ENCODE measurements at places on chromosomes 2 and 18.

GRCh38 chr2:163417596-163418337 is 318.0 kb downstream of the FIGN start:
- no peak for DNase-seq

GRCh38 chr18:34153711-34154110 is 71.0 kb downstream of the NOL4 start:
- DNase-seq, result no peak

- no peak for DNase-seq
Observed at GRCh38 chr18:7307526-7307925, 76.6 kb downstream of the LRRC30 start.

DNA sequence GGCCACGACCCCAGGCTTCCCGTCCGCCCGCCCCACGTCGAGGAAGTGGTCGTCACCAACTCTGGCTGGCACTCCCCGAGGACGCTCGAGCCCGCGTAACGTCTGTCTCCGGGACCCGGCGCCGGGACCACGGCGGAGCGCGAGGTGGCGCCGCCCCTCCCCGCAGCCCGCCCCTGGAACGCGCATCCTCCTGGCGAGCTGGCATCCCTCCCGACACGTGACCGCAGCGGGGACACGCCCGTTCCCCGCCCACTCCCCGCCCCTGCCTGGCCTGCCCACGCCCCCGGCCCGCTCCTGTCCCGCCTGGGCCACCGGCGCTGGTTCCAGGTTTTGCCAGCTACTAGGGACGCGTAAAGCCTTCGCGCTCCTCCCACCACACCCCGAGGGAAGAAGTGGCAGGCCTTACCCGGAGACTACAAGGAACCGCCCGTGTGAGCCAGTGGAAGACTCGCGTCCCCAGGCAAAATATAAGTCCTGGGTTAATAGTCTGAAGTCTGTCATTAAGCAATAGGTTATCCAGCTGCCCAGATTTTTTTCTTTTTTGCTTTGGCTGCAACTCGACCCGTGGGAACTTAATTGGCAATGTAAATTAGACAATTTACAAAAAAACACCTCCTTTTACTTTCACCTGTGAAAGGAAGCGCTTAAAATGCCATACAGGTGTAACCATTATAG is at the start of gene OSBPL1A:
TSS of gene OSBPL1A (minus strand) at position 131 of the 675 bp plus-strand sequence. CDS start 20,291 bp downstream, outside the sequence.
- DNase-seq, result peak; percentile 76

GRCh38 chr18:29780816-29781215 is 1261.7 kb downstream of the DSC3 start:
- no peak for DNase-seq

- peak; percentile 61 for DNase-seq
Observed at GRCh38 chr2:230924470-230925341, at the start of gene GPR55. TSS of gene GPR55 (minus strand) at chr2:230925242. CDS start at chr2:230910962, 14,280 bp downstream.

DNA sequence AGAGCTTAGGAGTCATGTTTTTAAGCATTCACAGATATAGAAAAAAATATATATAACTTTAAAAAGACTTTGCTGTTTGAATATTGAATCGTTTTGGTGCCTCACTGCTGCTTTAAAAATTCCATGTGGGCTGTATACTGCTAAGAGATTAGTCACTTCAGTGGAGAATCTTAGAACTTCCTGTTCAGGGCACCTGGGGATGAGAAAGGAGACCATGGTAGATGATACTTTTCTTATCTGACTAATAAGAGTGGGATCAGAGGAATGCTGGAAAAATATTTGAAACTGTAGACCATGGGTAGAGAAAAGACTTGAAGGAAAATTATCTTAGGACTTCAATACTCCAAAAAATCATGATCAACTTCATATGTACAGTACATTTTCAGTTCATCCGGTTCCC is 442.2 kb upstream of the SETBP1 start:
- DNase-seq, result no peak

DNA sequence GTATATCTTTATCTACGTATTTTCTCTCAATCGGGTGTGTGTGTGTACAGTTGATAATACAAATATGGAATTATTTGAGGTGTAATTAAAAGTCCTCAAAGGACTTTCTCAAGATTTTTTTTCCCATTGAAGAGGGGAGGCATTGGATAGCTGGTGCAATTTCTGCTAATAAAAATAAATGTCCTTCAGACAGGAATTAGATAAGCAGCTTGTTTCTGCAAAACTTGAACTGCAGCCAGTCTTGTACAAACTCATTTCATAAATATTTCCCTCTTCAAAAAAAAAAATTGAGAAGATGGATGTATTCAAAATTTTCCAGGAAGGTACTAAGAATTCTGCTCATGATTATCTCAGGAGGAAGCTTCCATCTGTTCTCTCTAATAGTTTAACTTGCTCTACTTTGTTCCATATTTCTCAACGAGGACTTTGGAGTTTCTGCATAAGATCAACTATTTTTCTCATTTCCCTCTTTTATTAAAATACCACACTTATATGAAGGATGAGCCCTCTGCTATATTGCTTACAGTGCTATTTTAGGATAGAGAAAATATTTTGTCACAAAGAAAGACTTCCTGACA is 33.0 kb upstream of the GLS start:
- DNase-seq, result no peak

DNA sequence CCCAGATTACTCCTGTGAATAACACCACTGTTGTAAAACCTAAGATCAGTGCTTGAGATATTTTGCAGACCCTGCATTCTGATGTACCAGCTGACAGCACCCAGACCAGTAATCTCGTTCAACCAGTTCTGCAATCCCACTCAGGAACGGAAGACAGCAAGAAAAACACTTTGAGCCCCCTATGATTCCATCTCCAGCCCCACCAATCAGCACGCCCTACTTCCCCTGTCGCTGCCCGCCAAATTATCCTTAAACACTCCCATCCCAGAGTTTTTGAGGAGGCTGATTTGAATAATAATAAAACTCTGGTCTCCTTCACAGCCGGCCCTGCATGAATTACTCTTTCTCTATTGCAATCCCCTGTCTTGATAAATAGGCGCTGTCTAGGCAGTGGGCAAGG is 173.9 kb upstream of the CDH2 start:
- DNase-seq, result no peak

DNA sequence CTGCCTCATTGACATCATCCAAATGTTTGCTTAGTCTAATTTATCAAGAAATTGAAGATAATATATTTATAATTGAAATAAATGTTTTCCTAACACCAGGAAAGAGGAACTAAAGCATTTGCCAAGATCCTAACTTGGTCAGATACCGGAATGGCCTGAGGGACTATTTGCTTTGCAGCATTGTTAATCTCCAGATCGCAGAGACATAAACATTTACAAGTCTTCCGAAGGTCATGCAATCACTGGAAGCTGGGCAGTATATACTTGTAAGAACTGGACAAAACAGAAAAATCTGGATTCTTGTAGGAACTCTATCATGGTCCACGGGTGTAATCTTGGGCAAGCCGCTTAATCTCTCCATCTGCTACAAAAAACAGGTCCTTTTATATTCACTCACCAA is 42.2 kb downstream of the CYBRD1 start:
- DNase-seq, result no peak

DNA sequence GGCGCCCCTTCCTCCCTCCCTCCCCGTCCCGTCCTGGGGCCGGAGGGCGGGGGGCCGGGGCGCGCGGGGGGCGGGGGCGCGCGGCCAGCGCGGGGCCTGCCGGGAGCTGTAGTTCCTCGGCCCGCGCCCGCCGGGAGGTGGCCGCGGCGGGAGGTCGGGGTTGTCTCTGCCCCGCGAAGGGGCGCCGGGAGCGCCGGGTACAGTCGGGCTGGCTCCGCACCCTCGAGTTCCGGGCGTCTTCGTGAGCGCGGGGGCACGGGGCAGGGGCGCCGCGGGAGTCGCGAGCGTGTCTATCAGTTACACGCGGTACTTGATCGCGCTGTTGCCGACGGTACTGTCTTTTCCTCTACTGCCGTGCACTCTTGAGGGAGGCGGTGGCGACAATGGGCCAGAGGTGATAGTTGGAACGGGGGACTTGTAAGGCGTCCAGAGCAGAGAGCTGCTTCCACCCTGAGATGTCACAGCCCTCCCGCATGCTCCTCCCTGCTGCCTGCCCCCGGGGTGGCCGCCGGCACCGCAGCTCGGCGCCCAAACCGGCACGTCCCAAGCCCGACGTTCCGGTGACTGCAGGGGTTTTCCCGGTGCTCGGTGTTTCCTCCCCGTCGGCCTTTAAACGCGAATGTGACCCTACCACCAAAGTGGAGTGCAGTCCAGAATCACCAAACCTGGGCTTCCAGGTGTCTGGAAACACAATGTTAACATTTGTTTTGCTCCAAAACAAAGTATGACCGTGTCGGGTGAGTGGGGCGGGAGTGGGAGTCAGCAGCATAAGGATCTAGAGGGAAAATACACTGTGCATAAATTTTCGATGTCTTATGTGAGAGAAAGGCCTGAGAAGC is at the start of gene PRKD3:
TSS of gene PRKD3 (minus strand) at position 48 of the 839 bp plus-strand sequence. CDS start 8,309 bp downstream, outside the sequence.
- DNase-seq, result peak; percentile 33

GRCh38 chr2:38164881-38165280 is 88.9 kb upstream of the CYP1B1 start:
- no peak for DNase-seq

- no peak for DNase-seq
Observed at GRCh38 chr2:8168876-8169424, 512.9 kb upstream of the ID2 start.

DNA sequence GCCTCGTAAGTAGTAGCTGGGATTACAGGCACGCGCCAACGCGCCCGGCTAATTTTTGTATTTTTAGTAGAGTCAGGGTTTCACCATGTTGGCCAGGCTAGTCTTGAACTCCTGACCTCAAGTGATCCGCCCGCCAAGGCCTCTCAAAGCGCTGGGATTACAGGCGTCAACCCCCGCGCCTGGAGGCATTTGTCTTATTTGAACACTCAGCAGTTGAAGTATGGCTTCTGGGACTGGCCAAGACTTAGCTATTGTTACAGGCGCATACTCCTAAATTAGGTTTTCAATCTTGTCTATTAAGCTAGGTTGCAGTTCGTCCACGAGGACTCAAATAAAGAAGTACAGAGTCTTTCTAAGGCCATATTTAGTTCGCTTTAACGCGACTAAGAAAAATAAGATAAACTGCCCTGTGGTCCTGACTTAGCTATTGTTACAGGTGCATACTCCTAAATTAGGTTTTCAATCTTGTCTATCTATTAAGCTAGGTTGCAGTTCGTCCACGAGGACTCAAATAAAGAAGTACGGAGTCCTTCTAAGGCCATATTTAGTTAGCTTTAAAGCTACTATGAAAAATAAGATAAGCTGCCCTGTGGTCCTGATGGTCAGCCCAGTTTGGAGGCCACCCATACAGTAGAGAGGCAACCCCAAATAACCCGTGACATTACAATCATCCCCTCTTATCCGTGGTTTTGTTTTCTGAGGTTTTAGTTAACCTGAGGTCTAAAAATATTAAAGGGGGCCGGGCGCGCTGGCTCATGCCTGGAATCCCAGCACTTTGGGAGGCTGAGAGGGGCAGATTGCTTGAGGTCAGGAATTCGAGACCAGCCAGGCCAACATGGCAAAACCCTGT is 20.8 kb upstream of the MTA3 start:
- DNase-seq, result no peak

DNA sequence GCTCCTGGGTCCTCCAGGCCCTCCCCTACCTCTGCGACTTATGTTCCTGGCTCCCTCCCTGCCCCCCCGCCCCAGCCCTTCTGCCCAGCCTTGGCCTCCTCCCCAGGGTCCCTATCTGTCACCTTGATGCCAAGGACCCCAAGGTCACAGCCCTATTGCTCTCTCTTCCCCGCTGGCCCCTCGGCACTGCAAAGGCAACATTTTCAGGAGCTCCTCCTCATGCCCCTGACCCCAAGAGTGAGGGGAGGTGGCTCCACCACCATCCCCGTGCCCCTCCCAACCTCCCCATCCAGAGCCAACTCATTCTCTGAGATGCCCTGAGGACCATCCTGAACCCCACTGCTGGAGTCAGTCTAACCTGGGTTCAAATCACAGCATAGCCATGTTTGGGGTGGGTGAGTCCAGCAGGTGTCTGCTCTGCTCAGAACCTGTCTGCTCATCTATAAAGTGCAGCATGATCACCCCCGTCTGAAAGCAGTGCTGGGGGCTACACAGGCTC is 11.7 kb downstream of the LIMS2 start:
- DNase-seq, result no peak

- DNase-seq, result no peak
Observed at GRCh38 chr18:7733642-7734041, 166.5 kb downstream of the PTPRM start.

DNA sequence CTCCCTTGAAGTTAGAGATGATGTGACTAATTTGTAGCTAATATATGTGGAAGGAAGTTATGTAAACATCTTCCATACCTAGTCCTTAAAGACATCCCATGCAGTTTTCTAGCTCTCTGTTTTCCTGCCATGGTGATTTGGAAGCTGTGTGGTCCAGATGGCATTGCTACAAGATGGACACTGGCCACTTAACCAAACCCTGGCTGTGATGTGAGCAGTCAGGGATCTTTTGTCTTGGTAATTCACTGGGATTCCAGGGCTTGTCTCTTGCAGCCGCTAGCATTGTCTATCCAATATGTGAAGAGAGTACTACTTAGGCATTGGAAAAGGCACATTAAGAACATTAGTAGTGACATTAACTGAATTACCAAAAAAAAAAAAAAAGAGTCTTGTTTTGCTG is 139.9 kb upstream of the DOCK10 start:
- DNase-seq, result no peak

GRCh38 chr2:153584244-153584643 is 105.7 kb upstream of the RPRM start:
- DNase-seq, result no peak

DNA sequence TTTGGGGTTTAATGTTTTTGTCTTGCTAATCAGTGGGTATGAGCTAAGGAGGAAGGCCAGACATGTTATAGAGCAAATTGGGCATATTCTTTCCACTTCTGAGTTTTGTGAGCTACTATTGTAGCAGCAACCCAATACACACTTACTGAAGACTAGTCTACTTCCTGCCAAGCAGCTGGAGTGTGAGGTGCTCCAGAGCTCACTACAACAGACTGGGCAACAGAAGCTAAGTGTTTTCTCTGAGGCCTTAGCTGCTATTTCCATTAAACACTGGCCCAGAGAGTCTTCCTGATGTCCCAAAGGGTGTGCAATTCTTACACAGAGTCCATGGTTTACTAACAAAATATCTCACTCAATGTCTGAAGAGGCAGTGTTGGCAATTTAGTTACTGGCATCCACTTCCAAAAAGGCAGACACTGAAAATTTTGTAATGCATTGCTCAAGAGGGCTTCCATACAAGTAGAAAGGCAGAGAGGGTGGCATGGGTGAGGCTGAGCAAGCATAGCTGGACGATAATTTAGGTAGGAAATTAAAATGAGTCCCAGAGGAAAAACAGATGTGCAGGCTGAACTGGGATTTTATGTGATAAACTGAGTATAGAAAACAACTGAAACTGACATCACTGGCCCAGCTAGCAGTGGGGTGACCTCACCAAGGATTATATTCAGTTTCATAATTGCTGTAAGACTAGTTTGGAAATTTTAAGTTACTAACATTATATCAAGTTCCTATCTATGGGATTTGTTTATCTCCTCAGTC is 68.6 kb downstream of the ZC3H6 start:
- DNase-seq, result no peak

Measured in CD4-positive, alpha-beta T cell treated with Interleukin-4 for 4 hours (primary cell).